ENCODE measurements at places on chromosomes 12 and 14. TPM values are rescaled to one million over a fixed set of nuclear protein-coding genes. Genes with fewer than 3 reads are reported as not detected.

GRCh38 chr12:52097045-52097666 lies 17.7 kb downstream of the SMIM41 start:
- no peak for DNase-seq

GRCh38 chr12:85188619-85189018 lies 91.4 kb upstream of the ALX1 start:
- no peak for DNase-seq

- DNase-seq: peak; percentile 52
Measured at GRCh38 chr12:57694459-57695019, 607 bp downstream of the OS9 start.

- DNase-seq: no peak
Measured at GRCh38 chr12:79016181-79016580, 151.6 kb downstream of the SYT1 start.

GRCh38 chr12:70260646-70261045 lies 17.4 kb downstream of the CNOT2 start:
- DNase-seq: no peak

- no peak for DNase-seq
Measured at GRCh38 chr12:47882781-47883546, 21.8 kb downstream of the VDR start.

GRCh38 chr12:67447180-67447579 lies 178.0 kb downstream of the CAND1 start:
- no peak for DNase-seq

The PCED1B gene
- 3.0 TPM for total RNA-seq

DNA sequence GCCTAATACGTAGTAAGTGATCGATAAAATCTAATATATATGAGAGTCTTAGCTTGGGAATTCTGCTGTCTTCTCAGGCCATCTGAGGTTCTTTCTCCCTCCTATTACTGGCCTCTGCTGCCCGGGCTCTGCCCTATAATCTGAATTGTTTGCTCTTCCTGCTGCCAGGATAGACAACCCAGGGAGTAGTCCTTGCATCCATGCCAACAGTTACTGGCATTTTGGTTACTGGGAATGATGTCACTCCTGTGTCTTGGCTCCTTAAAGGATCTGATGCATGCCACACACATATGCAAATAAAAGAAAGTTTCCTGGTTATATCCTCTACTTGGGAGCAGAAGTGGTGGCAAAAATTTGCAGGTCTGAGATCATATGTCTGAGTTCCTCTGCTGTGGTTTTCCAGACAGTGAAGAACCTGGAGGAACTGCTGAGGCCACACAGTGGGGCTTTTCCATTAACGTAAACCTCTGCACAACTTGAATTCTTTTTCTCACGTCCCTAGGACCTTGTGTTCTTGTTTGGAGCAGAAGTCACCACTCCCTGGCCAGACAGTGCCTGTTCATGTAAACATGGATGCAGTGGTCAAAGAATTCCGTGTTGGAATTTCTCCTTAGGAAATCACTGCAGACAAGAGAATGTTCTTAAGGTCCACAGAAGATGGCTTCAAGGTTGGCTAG lies 320.6 kb upstream of the TBX3 start:
- no peak for DNase-seq

DNA sequence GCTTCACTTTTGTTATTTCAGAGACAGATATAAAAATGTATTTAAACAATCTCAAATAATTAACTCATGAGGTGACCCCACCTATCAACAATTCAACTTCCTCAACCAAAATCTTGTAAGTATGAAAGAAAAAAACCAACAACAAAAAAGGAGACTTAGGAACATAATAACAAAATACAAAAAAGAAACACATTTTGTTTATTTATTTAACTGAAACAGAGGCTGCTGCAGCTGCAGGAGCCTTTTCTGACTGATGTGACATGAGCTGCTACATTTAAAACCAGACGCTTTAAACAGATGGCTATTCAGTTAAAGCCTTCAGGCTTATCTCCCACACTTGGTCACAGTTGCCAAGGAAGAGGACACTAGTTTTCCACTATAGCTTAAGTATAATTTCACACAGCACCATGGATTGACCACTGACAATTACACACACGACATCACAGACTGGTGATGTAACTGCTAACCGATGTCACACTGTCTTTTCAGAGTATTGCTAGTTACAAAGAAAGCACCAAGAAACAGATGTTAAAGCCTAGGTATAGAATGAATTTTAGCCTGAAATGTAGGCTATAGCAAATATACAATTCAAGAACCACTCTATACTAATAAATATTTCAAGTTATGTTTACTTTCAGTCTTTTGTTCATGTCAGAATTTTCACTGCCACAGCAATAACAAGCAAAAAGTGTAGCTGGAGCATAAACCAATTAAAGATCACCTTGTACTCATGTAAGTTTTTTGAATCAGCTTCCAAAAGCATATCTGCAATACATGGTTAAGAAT lies 113.0 kb downstream of the MED13L start:
- no peak for DNase-seq
